ENCODE measurements at places on chromosomes 13 and 19.

GRCh38 chr19:19420570-19421298, 15.3 kb downstream of the GATAD2A start:
- DNase-seq, result no peak

DNA sequence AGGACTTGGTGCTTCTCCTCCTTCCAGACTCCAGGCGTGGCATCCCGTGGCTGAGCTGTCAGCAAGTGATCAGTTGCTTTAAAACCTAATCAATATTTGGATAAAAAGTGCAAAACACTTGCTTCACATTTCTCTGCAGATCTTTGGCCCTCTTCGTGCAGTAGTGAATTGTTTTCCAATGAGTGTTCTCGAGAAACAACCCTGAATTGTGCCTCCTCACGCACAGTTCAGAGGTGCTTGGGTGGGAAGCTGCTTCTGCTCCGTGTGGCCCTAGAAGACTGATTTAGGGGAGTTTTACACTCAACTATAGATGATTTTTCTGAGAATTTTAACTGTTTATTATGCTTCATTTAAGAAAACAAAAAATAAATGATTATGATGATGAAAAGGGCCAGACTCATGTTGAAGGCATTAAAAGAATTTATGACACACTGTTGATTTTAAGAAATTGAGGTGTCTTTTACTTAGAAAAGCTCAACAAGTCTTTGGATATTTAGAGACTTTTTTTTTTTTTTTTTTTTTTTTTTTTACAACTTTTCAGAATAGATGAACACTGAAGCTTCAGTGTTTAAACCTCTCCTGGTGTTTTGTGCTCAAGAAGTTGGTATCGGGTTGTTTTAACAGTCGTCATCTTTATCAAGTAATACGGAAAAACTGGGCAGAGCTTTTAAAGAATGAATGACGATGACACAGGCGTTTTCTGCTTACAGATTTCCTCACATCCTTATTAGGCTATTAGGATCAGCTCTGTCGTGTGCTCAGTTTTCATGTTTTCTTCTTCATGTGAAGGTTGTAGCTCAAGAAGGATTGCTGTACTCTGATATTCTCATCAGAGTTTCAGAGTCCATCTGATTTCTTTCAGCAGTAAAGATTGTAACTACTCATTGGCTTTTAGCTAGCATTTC, 39.5 kb upstream of the TEX29 start:
- no peak for DNase-seq

DNA sequence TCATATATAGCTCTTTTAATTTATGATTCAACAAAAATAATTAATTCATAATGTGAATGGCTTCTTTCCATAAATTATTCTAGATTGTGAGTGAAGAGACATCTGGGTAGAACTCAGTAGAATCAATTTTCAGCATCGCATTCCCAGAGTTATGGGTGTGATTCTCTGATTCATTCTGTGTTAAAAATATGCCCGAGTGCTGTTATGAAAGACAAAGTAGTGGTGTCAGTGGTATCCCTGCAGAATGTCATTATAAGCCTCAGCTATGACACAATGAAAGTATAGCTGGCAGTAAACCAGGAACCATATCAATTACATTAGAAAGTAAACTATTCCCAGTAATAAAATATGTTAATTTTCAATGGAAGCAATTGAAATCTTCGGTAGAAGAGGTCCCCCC, 480.5 kb upstream of the SLITRK1 start:
- no peak for DNase-seq

GRCh38 chr19:32254509-32254890, 90.9 kb upstream of the ZNF507 start:
- DNase-seq, result no peak

DNA sequence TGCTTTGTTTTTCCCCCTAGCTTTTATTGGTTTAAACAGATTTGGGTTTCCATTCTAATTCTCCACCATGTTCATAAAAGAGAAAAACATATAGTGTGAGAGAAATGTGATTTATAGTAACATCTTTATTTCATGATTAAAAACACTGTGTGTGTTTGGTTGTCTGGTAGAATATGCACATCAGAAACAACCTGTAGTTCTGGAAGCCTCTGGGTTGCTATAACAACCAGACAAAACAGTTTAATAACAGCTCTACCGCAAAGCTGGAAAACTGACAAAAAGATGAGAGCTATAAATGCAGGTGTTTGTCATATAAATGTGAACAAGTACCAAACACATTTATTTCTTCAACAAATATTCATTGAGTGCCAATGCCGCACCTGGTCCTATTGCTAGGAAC, 9.8 kb downstream of the KBTBD6 start:
- DNase-seq, result no peak

- DNase-seq, result no peak
Observed at GRCh38 chr19:674282-675151, 1.7 kb upstream of the FSTL3 start.

DNA sequence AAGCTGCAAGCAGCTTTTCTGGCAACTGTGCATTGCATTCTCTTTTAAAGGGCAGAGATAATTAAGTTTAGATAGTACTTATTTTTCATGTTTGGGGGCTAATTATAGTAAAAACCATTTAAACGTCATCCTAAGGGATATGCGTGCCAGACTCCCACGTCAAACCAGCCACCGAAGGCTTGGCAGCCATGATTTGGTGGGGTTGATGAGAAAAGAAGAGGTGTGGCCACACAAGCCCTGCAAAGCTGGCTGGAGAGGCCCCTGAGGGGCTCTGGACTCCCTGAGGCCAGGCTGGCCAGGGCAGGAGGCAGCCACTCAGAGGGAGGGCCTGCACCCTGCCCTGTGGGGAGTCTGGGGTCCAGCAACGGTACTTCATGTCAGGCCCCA, 17.5 kb downstream of the PEPD start:
- no peak for DNase-seq

DNA sequence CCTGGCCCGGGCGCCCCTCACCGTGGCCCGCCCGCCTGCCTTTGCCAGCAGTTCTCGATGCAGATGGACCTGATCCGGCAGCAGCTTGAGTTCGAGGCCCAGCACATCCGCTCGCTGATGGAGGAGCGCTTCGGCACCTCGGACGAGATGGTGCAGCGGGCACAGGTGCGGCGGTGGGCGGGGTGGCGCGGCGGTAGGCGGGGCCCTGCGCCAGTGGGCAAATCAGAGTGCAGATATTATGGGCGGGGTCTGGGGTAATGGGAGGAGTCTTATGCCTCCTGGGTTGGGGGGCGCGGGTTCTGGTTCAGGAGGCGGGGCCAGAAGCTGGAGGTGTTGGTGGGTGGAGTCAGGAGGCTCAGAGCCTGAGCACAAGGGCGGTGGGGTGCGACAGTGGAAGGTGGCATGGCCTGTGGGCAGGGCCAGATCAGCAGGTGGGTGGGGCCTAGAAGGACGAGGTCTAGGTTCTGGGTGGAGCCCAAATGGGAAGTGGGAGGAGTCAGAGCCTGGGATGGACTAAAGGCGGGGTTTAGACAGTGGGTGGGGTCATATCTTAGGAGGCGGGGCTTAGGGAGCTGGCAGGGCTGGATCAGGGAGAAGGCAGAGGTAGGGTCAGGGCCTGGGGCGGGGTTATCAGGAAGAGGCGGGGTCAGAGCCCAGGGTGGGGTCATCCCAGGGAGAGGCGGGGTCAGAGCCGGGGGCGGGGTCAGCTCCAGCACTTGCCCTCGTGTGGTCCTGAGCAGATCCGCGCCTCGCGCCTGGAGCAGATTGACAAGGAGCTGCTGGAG, 5.6 kb downstream of the APC2 start:
- DNase-seq, result peak; percentile 68

DNA sequence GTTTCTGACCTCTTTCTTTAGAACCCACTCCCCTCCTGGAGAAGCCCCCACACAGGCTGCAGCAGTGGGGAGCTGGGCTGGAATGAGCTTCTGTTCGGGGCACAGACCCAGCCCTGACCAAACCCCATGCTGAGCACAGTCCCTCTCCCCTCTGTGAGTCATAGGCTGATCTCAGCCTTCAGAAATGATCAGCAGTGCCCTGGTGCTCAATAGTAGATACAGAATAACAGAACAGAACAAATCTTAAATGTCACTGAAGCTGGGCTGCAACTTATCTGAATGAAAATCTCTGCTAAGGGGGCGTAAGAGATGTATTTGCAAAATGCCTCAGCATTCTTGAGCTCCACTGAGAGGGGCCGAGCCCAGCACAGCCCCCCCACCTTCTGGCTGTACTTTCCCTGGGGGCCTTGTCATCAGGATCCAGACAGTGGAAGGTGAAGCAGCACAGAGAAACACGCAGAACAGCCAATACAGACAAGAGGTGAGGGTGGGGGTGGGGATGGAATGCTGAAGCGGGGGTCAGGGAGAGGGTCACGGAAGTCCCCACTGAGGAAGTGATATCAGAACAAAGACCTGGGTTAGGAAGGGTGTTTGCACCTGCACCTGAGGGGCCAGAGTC, 9.9 kb downstream of the ZNF665 start:
- DNase-seq, result no peak

DNA sequence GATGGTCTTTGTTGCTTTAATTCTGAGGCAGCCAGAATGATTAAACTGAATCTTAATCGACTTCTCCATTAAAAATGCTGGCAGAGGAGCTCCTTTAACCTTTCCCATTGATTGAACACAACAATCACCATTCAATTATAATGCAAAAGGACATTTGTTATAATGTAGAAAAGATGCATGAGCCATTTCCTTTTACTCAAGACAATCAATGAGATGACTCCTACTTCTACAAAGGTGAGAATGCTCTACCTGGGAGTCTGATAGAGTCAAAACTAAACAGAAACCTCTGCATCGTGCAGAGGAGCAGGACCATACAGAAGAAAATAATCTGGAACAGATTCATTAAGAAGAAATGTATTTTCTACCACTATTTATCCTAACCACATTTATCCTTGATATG, 253.6 kb upstream of the DACH1 start:
- DNase-seq, result no peak

GRCh38 chr19:45151320-45151719, 9.5 kb downstream of the NKPD1 start:
- DNase-seq, result no peak

- no peak for DNase-seq
Observed at GRCh38 chr13:66842766-66843165, 387.4 kb downstream of the PCDH9 start.

DNA sequence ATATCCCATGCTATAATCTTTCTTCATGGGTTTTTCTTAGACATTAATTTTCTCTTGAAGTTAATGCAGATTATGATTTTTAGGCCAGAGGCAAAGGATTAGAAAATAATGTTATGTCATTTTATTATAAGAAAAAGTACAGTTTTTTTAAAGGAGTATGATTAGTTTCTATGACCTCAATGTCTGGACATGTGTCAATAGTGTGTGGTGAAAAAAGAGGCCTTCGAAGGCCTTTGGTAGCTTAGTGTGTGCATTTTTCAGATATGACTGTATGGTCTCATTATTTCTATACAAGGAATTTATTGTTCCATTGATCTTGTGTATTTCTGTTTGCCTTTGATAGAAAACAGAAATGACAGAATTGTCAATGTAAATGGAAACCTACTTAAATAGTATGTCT, 195.6 kb downstream of the GPC5 start:
- no peak for DNase-seq

- no peak for DNase-seq
Observed at GRCh38 chr19:3420909-3421619, 54.7 kb downstream of the NFIC start.

DNA sequence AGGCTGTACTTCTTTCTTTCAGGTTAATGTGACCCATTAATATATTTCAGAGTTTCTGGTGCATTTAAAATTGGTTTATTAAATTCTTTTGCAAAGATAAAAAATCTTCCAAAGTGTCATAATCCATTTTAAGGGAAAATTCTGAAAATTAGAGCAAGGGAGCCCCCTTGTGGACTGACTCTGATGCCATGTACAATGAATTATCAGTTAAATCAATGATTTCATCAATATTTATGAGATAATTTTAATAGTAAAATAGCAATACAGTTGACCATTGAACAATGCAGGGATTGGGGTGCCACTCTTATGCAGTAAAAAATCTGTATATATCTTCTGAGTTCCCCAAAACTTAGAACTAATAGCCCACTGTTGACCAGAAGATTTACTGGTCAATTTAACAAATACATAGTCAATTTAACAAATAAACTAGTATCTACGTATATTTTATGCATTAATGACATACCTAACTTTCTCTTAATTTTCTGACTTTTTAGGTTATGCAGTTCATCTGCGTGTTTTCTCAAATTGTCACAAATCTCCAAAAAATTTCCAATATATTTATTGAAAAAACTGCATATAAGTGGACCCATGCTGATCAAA, 479.1 kb upstream of the MIR17HG start:
- DNase-seq, result no peak

- DNase-seq, result no peak
Observed at GRCh38 chr13:105936816-105937215, 598.6 kb downstream of the EFNB2 start.

GRCh38 chr19:5480427-5480836, 25.2 kb downstream of the ZNRF4 start:
- no peak for DNase-seq

DNA sequence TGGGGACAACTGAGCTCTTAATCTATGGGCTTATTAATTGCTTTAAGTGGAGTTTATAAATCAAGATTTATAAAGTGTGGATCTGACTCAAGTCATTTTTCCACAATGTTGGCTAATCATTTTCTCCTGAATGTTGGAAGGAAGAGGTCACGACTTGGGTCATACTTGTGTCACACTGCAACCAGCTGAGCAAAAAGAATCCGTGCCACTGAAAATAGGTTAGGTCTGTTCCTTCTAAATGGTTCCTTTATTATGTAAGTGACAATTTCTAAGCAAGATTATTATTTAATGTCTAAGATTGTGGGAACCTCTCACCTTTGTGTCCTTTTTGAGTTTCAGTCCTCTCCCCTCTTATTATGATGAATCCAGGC, 178.6 kb downstream of the SHISA2 start:
- no peak for DNase-seq

DNA sequence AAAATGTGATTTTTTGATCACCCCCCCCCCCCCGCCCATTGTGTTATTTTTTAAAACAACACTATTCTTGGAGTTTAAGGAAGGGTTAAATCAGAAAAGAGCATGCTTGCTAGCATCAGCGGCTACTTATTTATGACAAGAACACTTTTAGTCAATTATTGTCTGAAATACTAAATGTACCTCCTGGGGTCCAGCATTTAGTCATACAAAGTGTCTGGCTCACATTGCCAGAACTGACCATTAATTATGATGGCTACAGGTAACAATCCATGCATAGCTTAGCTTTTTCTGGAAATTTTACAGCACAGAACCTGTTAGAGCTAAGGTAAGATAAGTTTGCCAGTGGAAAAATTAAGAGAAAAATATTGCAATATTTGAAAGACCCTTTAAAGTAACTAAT, 90.1 kb downstream of the PCDH9 start:
- DNase-seq, result no peak

DNA sequence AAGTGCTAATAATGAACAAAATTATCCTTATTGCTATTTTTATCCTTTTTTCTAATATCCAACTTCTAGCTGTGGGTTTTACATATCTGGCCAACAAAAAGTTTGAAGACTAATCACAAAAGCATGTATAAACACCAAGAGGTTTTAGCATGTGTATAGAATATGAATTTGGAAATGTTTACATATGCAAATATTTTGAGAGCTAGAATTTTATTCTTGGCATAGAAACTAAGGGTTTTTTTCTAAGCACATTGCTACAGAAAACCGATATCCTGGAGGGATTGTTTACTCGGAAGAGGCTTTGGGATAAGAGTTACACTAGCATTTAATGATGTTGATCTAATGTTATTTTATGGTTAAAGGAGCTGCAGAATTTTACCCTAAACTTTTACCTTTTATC, 392.1 kb downstream of the EFNB2 start:
- DNase-seq, result no peak

All from pancreas (tissue), 10 donors.